ENCODE measurements at places on chromosomes 11 and 22.

DNA sequence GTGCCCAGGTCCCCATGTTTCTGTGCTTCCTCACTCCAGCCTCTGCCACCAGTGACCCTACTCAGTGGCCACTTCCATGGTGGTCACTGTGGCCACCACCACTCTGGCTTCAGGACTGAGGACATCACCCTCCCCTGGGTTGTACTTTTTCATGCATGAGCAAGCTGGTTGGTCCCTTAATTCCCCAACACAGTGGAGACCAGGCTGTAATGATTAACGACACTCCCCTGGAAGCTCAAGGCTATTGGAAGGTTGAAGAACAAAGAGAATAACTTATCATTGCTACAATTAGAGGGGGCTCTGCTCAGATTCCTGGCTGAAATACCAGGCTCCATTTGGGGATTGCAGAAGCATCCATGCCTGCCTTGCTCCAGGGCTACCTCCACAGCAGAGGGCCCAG lies 10.5 kb downstream of the PLAAT4 start:
- no peak overlapping the region for H3K27ac ChIP-seq
- DNase-seq = no peak
- no peaks in the 10 kb centered on the region for H3K27me3 ChIP-seq
- H3K36me3 ChIP-seq = no peaks in the 10 kb centered on the region

- H3K27me3 ChIP-seq = peaks cover 73% of the 10 kb centered on the region
- no peaks in the 10 kb centered on the region for H3K36me3 ChIP-seq
- no peak overlapping the region for H3K27ac ChIP-seq
- DNase-seq = no peak
- H3K4me1 ChIP-seq = no peaks in the 10 kb centered on the region
- H3K4me3 ChIP-seq = no peak overlapping the region
These were observed 90.5 kb upstream of the XKR3 start for GRCh38 chr22:16915701-16916100.

GRCh38 chr11:113497066-113497910 lies 22.1 kb upstream of the DRD2 start:
- peaks cover 5% of the 10 kb centered on the region for H3K27me3 ChIP-seq
- no peak for DNase-seq
- no peaks in the 10 kb centered on the region for H3K36me3 ChIP-seq
- H3K4me1 ChIP-seq = no peaks in the 10 kb centered on the region
- H3K27ac ChIP-seq = no peak overlapping the region

GRCh38 chr11:68438658-68439259 lies 21.8 kb upstream of the PPP6R3 start:
- no peak overlapping the region for H3K4me3 ChIP-seq
- H3K4me1 ChIP-seq = peaks cover 13% of the 10 kb centered on the region
- no peak for DNase-seq
